ENCODE measurements at places on chromosomes 12 and 14. TPM values are rescaled to one million over a fixed set of nuclear protein-coding genes. Genes with fewer than 3 reads are reported as not detected.

Gene CMA1
- not detected for total RNA-seq

Gene RHEBL1
- total RNA-seq = 7.9 TPM

Gene AICDA
- 11.5 TPM for total RNA-seq

DNA sequence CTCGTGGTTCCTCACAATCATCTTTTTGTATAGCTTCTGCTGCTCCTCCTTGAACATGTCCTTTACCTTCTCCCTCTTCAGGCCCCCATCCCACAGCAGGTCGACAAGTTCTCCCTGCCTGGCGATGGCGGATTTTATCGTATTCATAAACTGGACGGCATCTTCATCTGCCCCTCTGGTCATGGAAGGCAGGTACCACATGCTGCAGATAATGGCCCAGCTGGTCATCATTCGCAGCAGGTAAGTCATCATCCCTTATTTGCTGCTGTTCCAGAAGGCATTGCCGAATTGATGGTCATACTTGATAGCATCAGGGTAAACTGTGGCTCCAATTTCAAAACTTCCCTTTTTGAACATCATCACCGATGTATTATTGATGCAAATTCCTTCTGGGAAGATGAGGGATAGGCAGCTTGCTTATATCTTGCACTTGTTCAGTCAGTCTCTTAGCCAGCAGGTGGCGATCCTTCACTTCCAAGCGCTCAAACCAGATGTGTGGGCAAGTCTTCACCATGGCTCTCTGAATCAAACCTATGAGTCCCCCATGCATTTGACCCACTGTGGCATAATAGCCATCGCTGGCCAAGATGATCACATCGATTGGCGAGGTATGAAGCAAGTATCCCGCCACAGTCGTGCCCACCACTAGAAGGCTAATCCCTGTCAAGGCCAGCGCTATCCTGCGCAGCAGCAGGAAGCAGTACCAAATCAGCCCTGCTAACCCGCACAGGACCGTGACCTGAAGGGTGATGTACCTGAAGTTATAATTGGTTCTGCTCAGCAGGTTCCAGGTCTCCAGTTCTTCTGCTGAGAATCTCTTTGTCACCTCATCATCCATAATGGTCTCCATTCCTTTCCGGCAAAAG lies 381.5 kb upstream of the STXBP6 start:
- no peak for DNase-seq
